Muscle of leg (tissue), 16 donors: ENCODE measurements at places on chromosomes 2 and 18. TPM values are rescaled to one million over a fixed set of nuclear protein-coding genes. Genes with fewer than 3 reads are reported as not detected.

DNAJC5G gene
- not detected for total RNA-seq

PRSS56 gene
- total RNA-seq = 2.6 TPM

CIDEA gene
- not detected for total RNA-seq

BOLL gene
- 0.62 TPM for total RNA-seq

ANKRD30B gene
- under 0.01 TPM for total RNA-seq

AOX1 gene
- 1.9 TPM for total RNA-seq

SEPTIN10 gene
- 66.7 TPM for total RNA-seq

LOXHD1 gene
- total RNA-seq = 1.3 TPM

SPC25 gene
- 5.3 TPM for total RNA-seq

PSMA8 gene
- not detected for total RNA-seq

DNA sequence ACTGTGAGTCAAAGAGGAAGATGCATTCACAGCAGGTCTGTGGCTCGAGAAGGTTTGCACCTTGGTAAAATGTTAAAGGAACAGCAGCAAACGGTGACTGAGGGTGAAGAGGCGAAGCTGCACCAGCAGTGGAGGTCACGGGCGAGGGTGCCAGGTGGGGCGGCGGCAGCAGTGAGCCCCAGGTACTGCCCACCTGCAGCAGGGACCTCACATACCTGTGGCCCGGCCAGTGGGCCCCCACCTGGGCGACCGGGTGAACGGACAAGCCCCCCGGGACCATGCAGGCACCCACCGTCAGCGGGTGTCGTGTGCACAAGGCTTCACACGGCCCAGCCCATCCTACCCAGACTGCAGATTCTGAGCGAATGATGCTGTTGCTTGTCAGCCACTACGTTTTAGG is 23.6 kb upstream of the KCNG2 start:
- peaks cover 42% of the 10 kb centered on the region for H3K27me3 ChIP-seq
- no peak overlapping the region for H3K4me3 ChIP-seq
- no peak overlapping the region for H3K27ac ChIP-seq
- H3K36me3 ChIP-seq = no peaks in the 10 kb centered on the region

DNA sequence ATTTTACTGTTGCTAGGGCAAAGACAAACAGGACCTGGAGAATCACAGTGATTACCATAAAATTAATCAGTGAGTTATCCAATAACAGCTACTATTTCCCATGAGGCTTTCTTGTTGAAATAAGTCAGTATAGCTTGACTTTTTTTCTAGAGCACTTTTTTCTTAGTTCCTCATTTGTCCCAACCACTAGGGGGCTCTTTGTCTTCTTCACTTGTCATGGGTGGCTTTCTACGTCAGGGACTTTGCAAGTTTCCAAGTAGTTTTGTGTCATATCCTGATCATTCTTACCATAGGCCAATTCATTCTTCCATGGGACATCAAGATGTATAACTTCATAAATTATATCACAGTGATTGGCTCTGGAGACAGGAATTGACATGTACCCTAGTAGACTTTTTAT is 1019.6 kb upstream of the PIK3C3 start:
- H3K4me3 ChIP-seq = no peak overlapping the region
- H3K27ac ChIP-seq = no peak overlapping the region

DNA sequence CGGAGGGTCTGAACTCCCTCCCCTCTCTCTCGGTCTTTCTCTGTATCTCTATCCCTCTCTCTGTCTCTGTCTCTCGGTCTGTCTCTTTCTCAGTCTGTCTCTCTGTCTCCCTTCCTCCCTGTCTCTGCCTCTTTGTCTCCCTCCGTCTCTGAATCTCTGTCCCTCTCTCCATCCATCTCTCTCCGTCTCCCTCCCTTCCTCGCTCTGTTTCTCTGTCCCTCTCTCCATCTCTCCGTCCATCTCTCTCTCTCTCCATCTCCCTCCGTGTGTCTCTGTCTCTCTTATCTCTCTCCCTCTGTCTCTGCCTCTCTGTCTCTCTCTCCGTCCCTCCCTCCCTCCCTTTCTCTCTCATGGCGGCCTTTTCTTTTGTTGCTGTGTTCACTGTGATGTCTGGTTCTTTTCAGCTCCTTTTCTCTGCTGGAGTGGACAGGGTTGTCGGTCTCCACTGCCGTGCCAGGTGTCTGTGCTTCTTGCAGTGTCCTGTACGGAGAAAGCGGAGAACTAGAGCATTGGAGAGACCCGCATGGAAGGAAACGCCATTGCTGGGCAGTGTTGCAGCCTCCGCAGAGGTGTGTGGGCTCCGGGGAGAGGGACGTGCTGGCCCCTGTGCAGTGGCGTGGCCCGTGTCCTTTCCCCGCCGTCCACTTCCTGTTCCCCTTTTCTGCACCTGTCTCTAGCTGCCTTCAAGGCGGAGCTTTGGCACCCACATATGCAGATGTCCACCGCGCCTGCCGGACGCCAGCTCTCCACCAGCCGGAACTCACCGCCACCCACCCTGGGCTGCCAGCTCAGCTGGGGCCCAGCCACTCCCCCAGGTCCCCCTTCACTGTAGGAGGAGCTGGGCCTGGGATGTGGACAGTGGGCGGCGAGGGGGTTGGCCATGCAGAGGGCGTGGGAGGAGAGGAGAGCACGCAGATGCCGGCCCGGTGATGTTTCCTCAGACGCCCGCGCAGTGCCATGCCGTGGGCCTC is 113.1 kb downstream of the NFATC1 start:
- no peak overlapping the region for H3K4me3 ChIP-seq
- no peak overlapping the region for H3K27ac ChIP-seq
- peaks cover 12% of the 10 kb centered on the region for H3K36me3 ChIP-seq
- H3K27me3 ChIP-seq = peaks cover 2% of the 10 kb centered on the region
- peaks cover 37% of the 10 kb centered on the region for H3K4me1 ChIP-seq

- no peaks in the 10 kb centered on the region for H3K27me3 ChIP-seq
- H3K36me3 ChIP-seq = peaks cover 11% of the 10 kb centered on the region
- H3K4me3 ChIP-seq = no peak overlapping the region
- no peak overlapping the region for H3K27ac ChIP-seq
Measured at GRCh38 chr18:35641916-35642315, 60.4 kb downstream of the GALNT1 start.

DNA sequence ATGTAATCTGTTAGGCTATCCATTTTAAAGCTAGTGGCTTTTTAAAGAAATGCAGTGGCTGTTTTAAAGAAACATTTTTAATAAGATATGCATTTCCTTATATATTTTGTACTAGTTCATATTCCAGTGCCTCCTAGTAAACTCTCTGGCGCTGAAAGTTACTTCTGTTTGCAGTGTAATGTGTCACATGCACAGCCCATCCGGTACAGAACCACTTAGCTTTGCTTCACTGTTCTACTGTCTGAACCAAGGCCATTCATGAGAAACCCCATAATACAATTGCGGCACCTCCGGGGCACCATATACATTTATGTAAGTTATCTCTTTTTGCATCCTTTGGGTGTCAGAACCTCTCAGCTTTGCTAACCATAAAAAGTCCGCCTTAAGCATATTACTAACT is 114.6 kb upstream of the KCTD1 start:
- H3K4me3 ChIP-seq = no peak overlapping the region
- no peaks in the 10 kb centered on the region for H3K36me3 ChIP-seq
- no peak overlapping the region for H3K27ac ChIP-seq
- peaks cover 11% of the 10 kb centered on the region for H3K27me3 ChIP-seq

DNA sequence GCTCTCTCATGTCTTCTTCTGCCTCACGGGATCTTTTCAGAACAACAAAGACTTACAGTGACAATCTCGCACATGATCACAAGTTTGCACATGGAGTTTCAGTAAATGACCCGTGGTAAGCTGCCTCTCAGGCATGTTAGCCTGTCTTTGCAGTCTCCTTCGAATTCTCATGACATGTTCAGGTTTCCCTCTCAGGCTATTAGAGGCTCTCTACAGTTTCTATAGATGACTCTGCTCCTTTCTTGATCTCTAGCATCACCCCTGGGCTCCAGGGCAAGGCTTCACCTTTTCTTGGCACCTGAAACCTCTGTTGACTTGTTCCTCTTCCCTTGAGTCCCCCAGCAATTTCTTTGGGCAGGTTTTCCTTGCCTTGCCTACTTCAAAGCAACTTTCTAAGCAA is 23.0 kb downstream of the MPP4 start:
- H3K27ac ChIP-seq = no peak overlapping the region
- no peaks in the 10 kb centered on the region for H3K36me3 ChIP-seq
- DNase-seq = no peak
- no peak overlapping the region for H3K4me3 ChIP-seq
- no peaks in the 10 kb centered on the region for H3K4me1 ChIP-seq

DNA sequence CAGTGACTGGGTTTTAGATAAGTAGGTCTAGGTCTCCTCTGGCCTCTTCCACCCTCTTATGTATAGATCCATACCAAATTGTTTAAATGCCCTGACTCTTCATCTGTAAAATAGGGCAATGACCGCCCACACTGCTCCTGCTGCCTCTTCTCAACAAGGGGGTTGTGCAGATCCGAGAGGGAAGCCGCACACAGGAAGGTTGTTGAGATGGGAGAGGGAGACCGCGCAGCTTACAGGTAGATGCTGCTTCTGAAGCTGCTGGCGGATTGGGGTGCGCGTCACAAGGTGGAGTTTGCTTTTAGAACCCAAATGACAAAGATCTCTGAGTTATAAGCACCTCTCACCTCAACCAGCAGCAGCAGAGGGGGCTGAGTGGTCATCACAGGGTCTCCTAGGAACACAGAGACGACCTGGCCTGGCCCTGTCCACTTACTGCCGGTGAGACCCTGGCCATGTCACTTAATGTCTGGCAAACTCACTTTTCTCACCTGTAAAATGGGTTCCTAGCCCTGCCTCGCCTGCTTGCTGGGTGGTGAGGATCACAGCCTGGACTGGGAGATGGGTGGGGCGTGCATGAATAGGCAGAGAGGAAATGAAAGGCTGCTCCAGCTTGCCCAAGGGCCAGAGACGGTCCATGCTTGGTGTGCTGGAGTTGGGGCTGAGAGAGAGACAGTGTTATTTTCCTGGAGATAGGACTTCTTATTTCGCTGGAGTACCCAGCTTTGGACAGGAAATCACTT is 251.3 kb downstream of the EIPR1 start:
- H3K4me1 ChIP-seq = peaks cover 38% of the 10 kb centered on the region
- no peak overlapping the region for H3K27ac ChIP-seq
- no peaks in the 10 kb centered on the region for H3K36me3 ChIP-seq
- no peak overlapping the region for H3K4me3 ChIP-seq

- H3K4me1 ChIP-seq = peaks cover 18% of the 10 kb centered on the region
- no peak for DNase-seq
- no peaks in the 10 kb centered on the region for H3K27me3 ChIP-seq
- H3K36me3 ChIP-seq = no peaks in the 10 kb centered on the region
- no peak overlapping the region for H3K27ac ChIP-seq
Measured at GRCh38 chr2:128322715-128323554, 4.3 kb upstream of the HS6ST1 start.

DNA sequence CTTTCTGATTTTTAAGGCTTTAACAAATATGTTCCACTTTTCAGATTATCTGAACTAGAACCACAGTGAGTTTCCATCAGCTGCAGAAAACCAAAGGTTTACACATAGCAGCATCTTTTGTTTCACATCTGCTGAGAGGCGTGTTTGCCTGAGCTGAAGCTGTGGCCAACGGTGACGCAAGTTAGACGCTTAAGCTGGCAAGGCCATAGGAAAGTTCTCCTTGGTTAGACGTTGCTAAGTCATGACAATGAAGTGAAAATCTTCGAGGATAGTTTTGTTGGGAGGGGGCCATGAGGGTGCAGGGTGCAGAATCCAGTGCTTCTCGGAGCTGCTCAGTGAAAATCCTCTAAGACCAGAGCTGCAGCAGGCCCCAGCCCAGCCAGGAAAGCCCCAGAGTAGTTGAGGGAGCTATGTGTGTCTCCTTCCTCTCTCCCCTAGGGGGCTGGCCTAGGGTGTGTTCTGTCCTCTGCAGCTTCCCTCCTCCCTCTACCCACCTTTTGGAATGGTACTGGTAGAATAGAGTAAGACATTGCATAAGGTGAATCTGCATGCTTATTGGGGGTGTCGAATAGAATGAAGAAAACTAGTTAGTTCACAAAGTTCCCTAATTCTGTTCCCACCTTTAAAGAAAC is 105.4 kb downstream of the FHOD3 start:
- H3K36me3 ChIP-seq = no peaks in the 10 kb centered on the region
- H3K4me1 ChIP-seq = peaks cover 11% of the 10 kb centered on the region
- peak overlapping the region; percentile 77 for H3K27ac ChIP-seq
- DNase-seq = peak; percentile 98
- H3K27me3 ChIP-seq = no peaks in the 10 kb centered on the region

- no peak overlapping the region for H3K4me3 ChIP-seq
- no peak for DNase-seq
- no peaks in the 10 kb centered on the region for H3K27me3 ChIP-seq
- H3K4me1 ChIP-seq = no peaks in the 10 kb centered on the region
- no peak overlapping the region for H3K27ac ChIP-seq
Measured at GRCh38 chr2:56508662-56509061, 324.9 kb downstream of the CCDC85A start.

DNA sequence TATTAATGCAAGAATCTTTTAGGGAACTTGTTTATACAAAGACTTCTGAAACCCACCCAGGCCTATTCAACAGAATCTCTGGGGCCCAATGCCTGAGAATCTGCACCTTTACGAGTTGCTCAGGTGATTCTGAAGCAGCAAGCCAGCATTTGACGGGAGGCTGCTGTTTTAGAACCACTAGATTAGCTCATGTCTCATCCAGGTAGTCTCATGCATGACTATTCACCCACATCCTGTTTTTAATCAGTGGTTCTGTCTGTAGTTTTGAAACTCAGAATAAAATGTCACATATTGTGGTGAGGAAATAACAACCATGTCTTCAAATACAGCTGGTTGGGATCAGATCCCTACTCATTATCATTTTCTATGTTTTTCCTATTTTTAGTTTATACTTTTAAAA is 39.5 kb downstream of the CYTIP start:
- H3K36me3 ChIP-seq = no peaks in the 10 kb centered on the region
- no peak overlapping the region for H3K27ac ChIP-seq
- DNase-seq = no peak
- no peak overlapping the region for H3K4me3 ChIP-seq

DNA sequence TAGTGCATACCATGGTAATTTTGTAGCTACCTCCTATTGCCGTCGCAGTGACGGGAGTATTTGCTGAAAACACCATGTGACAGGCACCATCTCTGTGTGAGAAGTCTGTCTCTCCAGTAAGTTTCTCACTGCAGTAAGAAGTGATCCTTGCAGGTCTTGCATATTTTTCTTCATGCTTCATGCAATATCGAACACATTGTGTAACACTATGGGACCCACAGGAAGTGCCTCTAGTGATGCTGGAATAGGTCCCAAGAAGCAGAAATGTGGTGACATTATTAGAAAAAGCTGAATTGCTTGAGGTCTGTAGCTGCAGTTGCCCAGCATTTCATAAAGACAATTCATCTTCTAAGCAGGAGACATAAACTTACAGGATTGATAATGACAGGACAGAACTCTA is 167.6 kb downstream of the DCDC2C start:
- H3K4me3 ChIP-seq = no peak overlapping the region
- H3K36me3 ChIP-seq = no peaks in the 10 kb centered on the region
- H3K4me1 ChIP-seq = peaks cover 34% of the 10 kb centered on the region

- no peaks in the 10 kb centered on the region for H3K27me3 ChIP-seq
- peak overlapping the region; percentile 44 for H3K27ac ChIP-seq
- H3K4me1 ChIP-seq = peaks cover 5% of the 10 kb centered on the region
Measured at GRCh38 chr2:179031731-179032408, 18.1 kb downstream of the CCDC141 start.

- no peak overlapping the region for H3K4me3 ChIP-seq
- no peaks in the 10 kb centered on the region for H3K27me3 ChIP-seq
- H3K36me3 ChIP-seq = no peaks in the 10 kb centered on the region
- no peak overlapping the region for H3K27ac ChIP-seq
- H3K4me1 ChIP-seq = no peaks in the 10 kb centered on the region
Measured at GRCh38 chr2:22554453-22554852, 830.5 kb upstream of the KLHL29 start.
